ENCODE measurements at places on chromosomes 6 and 20.

GRCh38 chr6:169175360-169175887 lies 78.2 kb downstream of the THBS2 start:
- no peak for DNase-seq

GRCh38 chr6:2966347-2966746 lies 5.0 kb downstream of the SERPINB6 start:
- DNase-seq, result no peak

DNA sequence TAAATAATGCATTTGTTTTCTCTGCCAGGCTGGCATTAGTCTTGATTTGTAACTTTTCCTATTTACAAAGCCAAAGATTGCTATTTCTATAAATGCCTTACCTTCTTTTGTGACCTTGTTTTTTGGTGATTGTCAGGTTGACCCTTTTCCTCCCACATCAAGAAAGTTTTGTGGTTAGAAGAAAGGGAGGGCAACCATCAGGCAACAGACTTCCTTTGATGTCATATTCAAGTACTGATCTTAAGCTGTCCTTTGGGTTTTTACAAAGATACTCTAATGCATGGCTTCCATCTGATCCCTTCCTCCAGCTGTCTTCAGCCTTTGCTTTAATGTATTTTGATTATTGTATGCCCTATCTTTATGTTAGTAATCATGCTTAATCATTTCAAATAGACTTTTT lies 23.9 kb downstream of the RNF217 start:
- DNase-seq, result no peak

DNA sequence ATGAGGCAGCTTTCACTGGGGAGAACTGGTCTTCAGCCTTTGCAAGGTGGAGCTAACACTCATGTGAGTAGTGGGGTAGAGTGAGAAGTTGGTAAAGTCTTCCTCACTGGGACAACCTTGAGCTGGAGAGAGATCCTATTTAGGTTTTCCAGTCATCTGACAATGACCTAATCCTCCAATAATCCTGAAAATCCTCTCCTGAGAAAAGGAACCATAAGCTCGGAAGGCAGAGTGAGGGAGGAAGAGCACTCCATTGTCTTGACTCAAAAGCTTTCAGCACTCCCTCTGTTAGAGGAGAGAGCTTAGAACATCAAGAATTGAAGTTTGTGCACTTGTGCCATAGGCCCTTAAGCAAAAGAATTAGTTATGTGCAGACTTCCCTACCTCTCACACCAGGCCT lies 77.8 kb downstream of the TRAM2 start:
- DNase-seq, result no peak

DNA sequence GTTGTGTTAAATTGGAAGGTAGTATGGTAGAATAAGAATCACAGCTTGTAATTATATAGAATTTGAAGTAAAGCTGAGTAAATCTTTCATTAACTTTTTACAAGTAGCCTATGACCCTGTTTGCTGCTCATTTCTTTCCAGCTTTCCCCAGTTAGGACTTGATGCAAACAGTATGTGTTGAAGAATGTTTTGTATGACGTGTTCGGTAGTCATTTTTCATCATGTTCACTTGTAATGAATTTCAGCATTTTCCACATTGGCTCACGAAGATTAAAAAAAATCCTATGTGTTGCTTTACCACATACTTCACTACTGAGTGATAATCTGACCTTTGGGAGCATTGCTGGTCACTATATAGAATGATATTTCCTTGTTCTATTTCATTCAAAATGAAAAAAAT lies 162.4 kb downstream of the CDKAL1 start:
- no peak for DNase-seq

All from activated CD4-positive, alpha-beta T cell treated with anti-CD3 and anti-CD28 coated beads, Interleukin-2, amount 10 ng/mL, durations not matched to agents 7 days and 5 days (primary cell).